Placental epithelial cell (primary cell): ENCODE measurements at places on chromosomes 12 and 14. TPM values are rescaled to one million over a fixed set of nuclear protein-coding genes. Genes with fewer than 3 reads are reported as not detected.

Gene LRP1-AS
- not detected in 2 replicates for total RNA-seq

Gene SRRM4
- total RNA-seq: under 0.01 TPM in 2 replicates

Gene CEP128
- 3.9 and 7.5 TPM in 2 replicates for total RNA-seq

Gene RNF212B
- not detected in 2 replicates for total RNA-seq

Gene CIROP
- not detected in 2 replicates for total RNA-seq

Gene CELA1
- total RNA-seq: not detected in 2 replicates

Gene TAS2R13
- total RNA-seq: 1.5 and 2.0 TPM in 2 replicates
